Stimulated activated CD4-positive, alpha-beta T cell treated with anti-CD3 and anti-CD28 coated beads, Interleukin-1b, Interleukin-23, amount 100 ng/mL, for 1 hour (primary cell): ENCODE measurements at places on chromosomes 4 and X.

GRCh38 chr4:8051644-8052043 is 107.0 kb downstream of the ABLIM2 start:
- DNase-seq: no peak

DNA sequence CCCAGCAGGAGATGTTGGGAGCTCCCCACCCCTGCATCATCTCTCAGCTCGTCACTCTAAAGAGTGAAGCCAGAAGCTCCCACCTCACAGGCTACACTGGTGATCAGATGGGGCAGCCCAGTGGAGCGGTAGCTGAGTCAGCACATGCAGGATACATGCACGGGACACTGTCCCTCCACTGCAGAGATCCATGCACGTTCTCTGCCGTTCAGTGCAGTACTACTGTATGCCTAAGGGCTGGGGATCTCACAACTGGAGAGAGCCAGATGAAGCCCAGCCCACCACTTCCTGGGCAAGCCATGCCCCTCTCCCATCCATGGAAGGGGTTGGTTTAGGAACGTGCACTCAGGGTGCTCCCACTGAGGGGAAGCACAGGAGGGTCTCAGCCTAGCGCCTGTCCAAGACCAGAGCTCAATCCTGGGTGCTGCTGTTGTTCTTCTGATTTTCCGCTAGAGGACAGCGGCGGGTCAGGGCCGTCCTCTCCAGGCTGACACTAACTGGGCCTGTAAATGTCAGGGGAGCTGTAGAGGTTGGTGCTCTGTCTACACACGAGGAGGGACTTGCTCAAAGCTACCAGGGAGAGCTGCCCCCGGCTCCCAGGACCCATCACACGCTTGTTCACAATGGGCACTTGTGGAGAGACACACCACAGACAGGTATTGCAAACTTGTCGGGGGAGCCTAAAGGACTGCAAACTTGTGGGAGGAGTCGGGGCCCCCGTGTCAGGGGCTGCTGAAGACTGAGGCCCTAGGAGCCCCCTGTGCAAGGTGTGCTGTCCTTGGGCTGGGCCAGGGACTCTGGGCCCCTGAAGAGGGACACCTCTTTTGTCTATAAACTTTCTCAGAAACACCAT is 18.2 kb upstream of the ABLIM2 start:
- DNase-seq: no peak

DNA sequence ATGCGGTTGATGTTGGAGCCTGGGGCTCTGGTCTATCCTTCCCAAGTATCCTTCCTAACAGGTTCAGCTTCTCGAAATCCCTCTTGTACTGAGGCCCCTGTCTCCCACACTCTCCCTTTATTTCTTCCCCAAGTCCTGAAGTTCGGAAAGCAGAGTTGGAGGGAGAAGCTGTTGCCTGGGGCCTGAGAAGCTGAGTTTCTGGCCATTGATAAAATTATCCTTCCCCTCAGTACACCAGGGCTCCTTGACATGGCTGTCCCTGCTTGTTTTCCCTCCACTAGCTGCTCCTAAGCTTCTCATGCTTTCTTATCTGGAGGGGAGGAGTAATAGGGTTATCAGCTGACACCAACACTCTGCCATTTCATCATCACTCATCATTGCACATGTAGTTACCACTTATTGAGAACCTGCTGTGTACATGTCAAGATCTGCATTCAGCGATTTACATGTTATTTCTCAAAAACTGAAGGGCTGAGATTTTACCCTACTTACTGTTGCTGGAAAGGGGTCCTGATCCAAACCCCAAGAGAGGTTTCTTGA is 58.0 kb downstream of the FUNDC1 start:
- DNase-seq: no peak

- DNase-seq: no peak
Observed at GRCh38 chrX:71989768-71990426, 79.3 kb downstream of the NHSL2 start.

DNA sequence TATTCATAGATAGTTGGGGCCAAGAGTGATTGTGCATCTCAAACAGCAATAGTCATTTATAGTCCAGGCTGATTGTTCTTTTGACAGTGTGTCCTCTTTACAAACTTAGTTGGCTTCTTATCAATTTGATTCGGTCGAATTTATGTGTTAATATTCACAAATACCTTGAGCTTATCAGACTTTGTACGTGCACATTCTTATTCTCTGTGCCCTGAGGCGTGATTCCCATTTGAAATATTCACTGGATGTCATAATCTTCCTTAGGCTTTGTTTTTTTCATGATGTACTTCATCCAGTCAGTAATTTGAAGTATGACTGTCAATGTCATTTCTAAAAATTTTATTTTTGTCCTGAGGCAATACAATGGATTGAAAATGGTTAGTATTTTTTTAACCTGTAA is 263.5 kb upstream of the PCDH7 start:
- DNase-seq: no peak

GRCh38 chr4:70892086-70892769 is 9.9 kb upstream of the MOB1B start:
- no peak for DNase-seq

DNA sequence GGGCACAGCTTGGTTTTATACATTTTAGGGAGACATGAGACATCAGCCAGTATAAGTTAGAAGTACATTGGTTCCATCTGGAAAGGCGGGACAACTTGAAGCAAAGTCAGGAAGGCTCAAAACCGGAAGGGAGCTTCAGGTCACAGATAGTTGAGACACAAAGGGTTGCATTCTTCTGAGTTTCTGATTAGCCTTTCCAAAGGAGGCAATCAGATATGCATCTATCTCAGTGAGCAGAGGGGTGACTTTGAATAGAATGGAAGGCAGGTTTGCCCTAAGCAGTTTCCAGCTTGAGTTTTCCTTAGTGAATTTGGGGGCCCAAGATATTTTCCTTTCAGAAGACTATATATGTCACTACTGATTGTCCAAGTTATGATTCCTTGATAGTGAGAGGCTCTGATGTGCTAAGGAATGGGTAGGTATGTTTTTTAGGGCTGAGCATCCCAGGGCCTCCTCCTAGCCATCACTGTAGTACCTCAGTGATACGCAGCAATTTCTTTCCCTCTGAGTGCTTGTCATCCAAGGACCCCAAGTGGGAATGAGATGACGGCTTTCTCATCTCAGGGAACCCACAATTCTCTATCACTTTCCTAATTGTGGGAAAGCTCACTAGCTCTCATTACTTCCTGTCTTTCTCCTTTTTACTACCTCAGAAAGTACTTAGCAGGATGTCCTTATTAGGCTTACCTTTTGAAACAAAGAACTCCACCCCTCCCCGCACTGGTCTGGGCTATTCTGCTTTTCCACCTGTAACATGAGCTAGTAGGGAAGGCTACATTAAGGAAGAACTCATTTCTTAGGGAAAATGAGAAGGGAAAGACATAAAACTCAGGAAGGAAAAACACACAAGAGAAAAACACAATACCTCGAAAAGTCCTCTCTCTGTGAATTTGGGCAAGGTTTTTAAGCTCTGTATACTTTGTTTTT is 632.7 kb downstream of the RAPGEF2 start:
- DNase-seq: no peak
